ENCODE measurements at places on chromosomes 6 and 20. TPM values are rescaled to one million over a fixed set of nuclear protein-coding genes. Genes with fewer than 3 reads are reported as not detected.

The KIF25 gene
- not detected for total RNA-seq

The OR2H2 gene
- not detected for total RNA-seq

The C6orf141 gene
- 7.5 TPM for total RNA-seq

The KHDC1L gene
- 0.39 TPM for total RNA-seq

The SLC17A9 gene
- 4.7 TPM for total RNA-seq

The SYNDIG1 gene
- 2.6 TPM for total RNA-seq

The CYP21A2 gene
- not detected for total RNA-seq

The CAGE1 gene
- total RNA-seq: not detected

The EYS gene
- 0.69 TPM for total RNA-seq

The UBD gene
- total RNA-seq: not detected

The LRRC73 gene
- 0.20 TPM for total RNA-seq

The TSPYL4 gene
- 12.2 TPM for total RNA-seq

The AVP gene
- not detected for total RNA-seq

The TMC2 gene
- total RNA-seq: 0.10 TPM

The DDX43 gene
- 0.30 TPM for total RNA-seq

The SLCO4A1 gene
- total RNA-seq: 6.3 TPM

The SAMD3 gene
- 2.6 TPM for total RNA-seq
